ENCODE measurements at places on chromosomes 11 and 22.

DNA sequence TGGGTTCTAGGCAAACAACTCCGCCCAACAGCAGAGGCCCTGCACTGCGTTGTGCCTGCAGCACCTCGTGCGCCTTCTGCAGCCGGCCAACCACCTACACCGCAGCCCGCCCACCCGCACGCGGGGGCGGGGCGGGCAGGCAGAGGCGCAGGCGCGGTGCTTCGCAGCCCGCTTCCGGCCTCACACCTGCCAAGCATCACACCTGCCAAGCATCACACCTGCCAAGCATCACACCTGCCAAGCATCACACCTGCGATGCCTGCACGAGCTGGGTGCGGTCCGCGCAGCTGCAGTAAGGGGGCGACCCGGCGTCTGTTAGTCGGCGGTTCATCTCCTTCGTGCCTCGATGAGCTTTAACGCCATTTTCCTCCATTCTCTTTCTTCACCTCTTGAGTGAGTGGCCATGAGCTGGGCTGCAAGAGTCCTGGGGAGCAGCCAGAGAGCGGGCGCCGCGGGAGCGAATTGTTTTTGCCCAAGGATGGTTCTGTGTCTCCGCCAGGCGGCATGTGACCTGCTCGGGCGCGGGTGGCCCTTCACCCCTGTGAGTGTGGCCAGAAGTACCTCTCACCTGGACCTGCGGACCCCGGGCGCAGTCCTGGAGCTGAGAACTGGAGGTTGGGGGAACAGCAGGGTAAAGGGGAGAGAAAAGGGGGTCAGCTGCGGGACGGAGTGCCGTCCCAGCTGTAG, at the start of gene LDHAL6A:
Gene LDHAL6A, plus strand, starts transcription at position 171 of the 687 bp plus-strand sequence. CDS start 825 bp downstream, outside the sequence.
- no peak for DNase-seq

DNA sequence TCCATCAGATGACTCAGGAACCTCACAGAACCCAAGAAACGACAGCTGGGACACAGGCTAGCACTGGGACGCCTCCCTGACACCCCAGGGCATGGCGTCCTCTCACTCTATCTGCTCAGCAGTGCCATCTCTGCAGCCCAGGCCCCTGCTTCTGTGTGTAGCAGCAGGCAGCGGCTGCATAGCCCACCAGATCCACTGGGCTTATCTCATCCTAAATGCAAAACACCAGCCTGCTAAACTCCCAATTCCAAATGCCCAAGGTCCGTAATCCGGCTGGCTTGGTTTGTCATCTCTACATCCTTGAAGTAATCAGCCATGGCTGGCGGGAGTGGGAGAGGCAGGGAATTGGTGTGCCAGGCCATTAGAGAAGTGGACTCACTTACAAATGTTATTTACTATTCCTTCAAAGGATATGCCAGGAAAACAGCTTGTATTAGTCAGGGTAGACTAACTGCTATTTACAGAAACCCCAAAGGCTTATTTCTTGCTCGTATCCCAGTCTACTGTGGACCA, 30.7 kb downstream of the SPATA19 start:
- DNase-seq, result no peak

GRCh38 chr11:118530683-118531596, at the start of gene TMEM25:
TSS of gene TMEM25 (plus strand) at chr11:118531192. CDS start at chr11:118531802, 610 bp downstream.
- DNase-seq, result peak; percentile 59

- no peak for DNase-seq
These were observed 168.4 kb downstream of the SBF2 start for GRCh38 chr11:10125522-10126133.

GRCh38 chr11:130651066-130651855, 202.8 kb downstream of the ADAMTS15 start:
- DNase-seq, result no peak

GRCh38 chr11:95119361-95120060, 29.9 kb downstream of the ENDOD1 start:
- no peak for DNase-seq

DNA sequence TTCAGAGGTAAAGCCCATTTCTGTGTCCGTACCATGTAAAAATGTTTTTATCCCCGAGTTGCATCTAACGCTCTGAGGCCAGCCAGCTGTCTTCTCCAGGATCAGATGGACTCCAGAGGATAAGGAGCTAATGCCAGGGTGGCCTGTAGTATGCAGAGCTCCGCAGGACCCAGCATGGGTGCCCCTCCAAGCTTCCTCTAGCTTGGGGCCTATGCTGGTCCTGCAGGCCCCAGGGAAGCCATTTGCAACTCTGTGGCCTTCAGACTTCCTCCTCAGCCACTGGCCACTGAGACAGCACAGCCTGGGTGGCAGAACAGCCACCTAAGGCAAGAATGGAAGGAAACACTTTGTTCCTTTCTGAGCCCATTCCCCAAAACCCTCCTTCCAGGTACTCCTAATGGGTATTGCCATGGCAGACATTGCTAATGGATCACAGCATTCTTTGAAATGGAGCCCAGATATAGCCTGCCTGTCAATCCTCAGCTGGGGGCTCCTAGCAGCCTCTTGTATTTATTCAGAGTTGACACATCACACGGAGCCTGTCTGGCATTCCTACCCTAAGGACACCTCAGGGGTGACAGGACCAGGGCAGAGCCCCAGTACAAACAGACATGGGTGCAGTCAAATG, 4.7 kb downstream of the ADA2 start:
- no peak for DNase-seq

GRCh38 chr11:116829525-116830183, at the start of gene APOC3:
TSS of gene APOC3 (plus strand) at chr11:116829907. CDS start at chr11:116830583, 676 bp downstream.
- DNase-seq, result no peak

- DNase-seq, result no peak
These were observed 32.4 kb upstream of the CLNS1A start for GRCh38 chr11:77669848-77670511.

DNA sequence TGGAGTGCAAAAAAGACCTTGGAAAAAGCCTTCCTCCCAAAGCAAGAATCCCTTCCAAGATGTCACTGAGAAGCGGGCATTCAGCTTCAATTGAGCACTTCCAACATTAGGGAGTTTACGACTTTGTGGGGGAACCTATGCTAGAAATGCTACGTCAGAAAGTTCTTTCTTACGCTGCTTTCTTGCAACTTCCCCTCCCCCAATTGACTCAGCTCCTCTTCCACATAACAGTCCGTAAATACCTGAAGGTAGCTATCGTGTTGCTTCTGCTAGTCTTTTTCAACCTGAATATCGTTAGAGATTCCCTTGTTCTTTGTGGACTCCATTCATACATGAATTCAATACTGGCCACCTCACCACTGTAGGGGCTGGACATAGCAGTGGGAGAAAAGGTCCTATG, 47.0 kb downstream of the VSIG10L2 start:
- DNase-seq, result no peak

GRCh38 chr11:97574976-97575665, 1185.3 kb downstream of the JRKL start:
- no peak for DNase-seq

DNA sequence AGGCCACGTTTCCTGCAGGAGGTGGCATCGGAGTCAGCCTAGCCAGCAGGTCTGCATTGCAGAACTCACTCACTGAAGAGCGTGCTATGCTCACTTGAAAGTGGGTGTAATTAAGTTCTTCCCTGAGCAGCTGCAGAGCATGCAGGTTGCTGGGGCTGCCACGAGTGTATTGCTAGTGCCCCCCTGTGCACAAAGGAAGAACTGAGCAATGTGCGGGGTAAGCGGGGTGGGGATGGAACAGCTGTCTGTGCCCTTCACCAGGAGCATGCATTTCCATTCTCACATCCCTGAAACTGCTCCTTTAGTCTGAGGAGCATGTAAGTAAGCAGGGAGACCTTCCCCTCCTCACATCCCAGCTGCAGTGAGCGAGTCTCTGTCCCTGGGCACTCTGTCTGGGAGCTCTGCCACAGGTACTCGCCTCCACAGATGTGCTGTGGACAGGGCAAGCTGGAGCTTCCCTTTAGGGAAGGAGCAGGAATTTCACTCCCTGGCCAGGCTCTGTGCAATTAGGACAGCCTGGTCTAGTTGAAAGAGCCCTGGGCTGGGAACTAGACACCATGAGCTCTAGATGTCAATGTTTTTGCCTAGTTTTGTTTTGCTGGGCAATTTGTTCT, 1031.8 kb downstream of the NTM start:
- DNase-seq, result no peak

DNA sequence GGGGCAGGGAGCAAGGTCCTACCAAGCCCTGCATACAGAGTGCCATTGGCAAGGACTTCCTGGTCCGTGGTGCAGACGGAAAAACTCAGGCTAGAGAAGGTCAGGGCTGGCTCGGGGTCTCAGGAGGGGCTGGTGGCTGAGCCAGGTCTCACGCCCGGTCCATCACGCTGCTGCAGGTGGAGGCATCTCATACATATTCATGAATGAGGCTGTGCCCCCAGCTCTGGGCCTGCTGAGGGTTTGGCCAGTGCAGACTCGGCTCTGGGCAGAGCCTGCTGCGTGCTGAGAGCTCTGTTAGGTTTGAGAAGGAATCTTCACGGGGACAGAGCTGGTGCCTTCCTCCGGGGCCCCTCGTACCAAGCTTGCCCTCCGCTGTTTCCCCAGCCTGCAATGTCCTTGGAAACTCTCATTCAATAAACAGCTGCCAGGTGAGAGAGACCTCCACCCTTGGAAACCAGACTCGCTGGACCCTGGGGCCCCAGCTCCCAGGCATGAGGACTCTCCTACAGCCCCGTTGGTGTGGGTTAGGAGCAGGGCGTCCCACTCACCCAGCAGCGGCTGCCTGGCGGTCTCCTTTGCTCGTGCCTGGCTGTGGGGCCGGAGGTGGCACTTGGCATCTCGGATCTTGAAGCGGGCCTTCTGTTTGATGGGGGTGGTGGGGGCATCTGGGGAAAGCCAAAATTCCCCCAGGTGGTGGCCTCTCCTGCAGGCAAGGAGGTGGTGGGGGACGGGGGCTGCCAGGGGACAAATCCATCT, 33.9 kb upstream of the TTLL12 start:
- DNase-seq, result no peak

DNA sequence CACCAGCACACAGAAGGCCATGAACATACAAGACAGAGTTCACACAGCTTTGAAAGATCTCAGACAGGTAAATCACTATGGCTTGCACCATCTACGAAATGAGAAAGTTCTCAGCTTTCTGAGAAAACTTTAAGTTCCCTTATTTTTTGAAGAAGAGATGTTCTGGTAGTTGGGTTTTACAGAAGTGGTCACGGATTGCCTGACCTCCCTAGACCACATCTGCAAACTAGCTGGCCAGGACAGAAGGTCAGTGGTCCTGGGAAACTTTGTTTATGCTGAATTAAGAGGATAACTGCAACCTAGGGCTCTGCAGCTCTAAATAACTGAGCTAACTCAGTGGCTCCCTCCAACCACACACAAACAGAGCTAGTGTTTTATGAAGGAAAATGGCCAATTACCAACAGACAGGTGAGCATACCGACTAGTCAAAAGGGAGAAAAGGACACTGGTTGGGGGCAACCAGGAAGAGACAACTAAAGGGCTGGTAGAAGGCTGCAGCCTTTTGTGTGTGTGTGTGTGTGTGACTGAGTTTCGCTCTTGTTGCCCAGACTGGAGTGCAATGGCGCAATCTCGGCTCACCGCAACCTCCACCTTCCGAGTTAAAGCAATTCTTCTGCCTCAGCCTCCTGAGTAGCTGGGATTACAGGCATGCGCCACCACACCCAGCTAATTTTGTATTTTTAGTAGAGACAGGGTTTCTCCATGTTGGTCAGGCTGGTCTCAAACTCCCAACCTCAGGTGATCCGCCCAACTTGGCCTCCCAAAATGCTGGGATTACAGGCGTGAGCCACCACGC, 8.5 kb upstream of the SCN2B start:
- no peak for DNase-seq

DNA sequence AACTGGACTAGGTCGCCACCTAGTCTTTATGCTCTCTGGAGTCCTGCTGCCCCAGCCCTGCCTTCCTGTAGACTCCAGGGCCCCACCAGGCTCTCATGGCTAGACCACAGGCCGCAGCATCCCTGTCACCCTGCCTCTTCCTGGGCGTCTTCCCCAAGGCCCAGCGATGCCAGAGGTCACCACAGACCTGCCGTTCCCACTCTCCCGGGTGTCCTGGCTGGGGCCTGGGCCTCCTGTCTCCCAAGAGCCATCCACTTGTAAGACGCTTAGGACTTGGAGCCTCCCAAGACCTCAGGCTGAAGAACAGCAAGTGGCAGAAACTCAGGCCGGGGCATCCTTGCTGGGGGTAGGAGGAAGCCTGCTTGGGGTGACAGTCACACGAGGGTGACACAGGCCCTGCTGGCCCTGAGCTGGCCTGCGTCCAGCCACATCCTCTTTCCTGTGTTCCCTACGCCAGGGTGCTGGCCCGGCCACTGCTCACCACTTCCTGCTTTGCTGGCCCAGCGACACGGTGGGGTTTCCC, 2.0 kb upstream of the TCIRG1 start:
- peak; percentile 46 for DNase-seq

DNA sequence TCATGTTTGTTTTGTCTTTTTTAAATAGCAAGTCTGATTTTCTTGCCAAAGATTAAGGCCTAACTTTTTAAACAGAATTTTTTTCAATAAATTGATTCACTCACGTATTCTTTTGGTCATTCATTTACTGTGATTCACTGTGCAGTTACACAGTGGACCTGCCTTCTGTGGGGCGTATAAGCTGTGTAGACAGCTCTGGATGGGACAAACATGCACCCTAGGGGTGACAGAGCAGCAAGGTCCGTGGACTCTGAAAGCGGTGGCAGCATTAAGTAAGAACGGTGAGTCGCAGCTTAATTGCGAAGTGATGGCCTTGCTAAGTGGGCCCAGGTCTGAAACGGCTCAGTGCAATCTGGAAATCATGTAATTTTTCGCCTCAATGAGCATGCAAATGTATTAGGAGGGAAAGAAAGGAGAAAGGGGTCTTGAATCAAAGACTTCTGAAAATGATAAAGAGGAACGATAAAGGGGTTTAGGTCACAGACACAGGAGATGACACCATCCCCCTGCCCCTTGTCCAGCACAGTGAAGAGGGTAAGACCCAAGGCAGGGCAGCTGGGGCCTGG, 113.1 kb downstream of the SPATA19 start:
- no peak for DNase-seq

DNA sequence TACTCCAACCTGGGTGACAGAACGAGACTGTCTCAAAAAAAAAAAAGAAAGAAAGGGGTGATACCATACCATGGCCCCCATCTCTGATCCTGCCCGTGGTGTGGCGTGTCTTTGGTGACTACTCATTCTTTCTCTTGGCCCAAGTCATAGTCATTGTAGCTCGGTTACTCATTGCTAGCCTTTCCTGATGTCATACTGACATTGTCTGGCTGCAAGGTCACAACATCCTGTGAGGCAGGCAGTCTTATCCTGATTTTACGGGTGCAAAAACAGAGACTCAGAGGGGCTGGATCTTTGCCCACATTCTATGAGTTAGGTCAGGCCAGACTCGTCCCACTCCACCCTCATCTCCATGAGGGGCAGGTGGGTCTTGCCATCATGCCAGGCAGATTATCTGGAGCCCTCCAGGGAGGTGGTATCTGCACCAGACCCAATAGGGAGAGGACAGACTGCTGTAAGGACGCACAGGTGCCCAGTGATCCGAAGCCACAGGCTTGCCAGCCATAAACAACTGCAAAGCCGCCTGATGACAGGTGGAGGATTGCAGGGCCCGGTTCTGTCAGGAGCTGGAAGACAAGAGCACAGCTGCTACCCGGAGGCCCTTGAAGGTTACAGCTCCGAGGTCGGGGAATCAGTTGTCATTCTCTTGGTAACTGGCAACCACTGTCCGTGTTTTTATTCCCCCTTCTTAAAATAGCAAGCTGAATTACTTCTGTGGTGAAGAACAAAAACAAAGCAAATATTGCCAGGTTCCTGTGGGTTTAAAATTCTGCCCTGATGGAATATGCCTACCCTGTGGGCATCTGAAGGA, 13.8 kb downstream of the TOM1 start:
- DNase-seq, result no peak
